ENCODE measurements at places on chromosomes 5 and 9.

- DNase-seq, result no peak
Measured at GRCh38 chr5:19986031-19986619, 1.9 kb downstream of the CDH18 start.

- DNase-seq, result no peak
Measured at GRCh38 chr5:137252512-137252911, 246.6 kb downstream of the SPOCK1 start.

- DNase-seq, result no peak
Measured at GRCh38 chr5:106680330-106680729, 990.4 kb downstream of the EFNA5 start.

- DNase-seq, result no peak
Measured at GRCh38 chr5:155475318-155475717, 461.8 kb downstream of the KIF4B start.

DNA sequence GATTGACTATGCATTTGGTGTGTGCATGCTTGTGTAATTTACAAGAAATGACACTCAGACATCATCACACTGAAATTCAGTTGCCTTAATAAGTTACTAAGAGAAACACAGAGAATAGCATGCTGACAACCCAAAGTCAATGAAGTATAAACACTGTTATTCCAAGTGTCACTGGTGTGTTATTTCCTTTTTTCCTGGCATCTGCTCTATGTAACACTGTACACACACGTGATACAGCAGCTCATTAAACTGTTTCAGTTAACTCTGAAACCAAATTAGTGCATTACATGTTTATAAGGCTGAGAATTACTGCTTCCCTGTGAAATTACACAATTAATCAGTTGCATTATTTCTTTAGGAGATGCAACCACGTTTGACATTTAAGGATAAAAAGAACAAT, 252.7 kb downstream of the EFNA5 start:
- no peak for DNase-seq

- no peak for DNase-seq
Measured at GRCh38 chr5:37112383-37112991, 136.7 kb downstream of the CPLANE1 start.

- no peak for DNase-seq
Measured at GRCh38 chr9:75233011-75233410, 144.7 kb downstream of the OSTF1 start.

GRCh38 chr5:53164478-53165165, 55.1 kb upstream of the MOCS2 start:
- DNase-seq, result no peak

DNA sequence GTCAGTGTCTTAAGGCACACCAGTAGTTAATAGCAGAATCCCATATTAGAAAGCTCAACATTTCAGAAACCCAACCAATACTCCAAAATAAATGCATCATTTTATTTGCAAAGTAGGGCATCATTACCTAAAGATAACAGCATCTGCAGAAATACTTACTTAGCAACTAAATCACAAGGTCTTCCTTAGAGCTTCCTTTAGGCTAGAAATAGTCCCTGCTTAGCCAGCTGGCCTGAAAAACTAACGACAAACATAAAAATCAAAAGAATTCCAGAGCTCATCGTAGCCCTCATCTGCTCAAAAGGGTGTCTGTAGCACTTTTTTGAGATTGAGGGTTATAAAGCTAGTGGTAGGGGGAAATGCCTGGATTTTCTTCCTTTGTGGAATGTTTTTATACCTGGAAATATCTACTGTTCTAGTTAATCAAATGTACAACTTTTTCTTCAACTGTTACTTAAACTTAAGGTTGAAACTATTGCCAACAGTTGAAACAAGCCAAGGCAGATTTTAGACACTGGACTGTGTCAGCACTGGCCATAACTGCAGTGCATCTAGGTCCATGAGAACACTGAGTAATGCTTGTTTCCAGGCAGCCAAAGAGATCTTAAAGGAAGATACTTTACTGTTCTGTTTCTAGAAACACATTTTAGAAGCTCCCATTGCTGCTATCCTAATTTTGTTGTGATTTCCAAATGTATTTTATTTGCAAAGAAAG, 129.4 kb upstream of the RASA1 start:
- no peak for DNase-seq

- no peak for DNase-seq
Measured at GRCh38 chr9:136732444-136733178, 10.1 kb downstream of the LCN10 start.

GRCh38 chr5:67192719-67193438, 3.7 kb downstream of the CD180 start:
- no peak for DNase-seq
